Cardiac fibroblast (primary cell): ENCODE measurements at places on chromosomes 7 and 10.

- no peak for DNase-seq
These were observed 550.2 kb downstream of the KCNMA1 start for GRCh38 chr10:77087366-77087765.

GRCh38 chr7:94561841-94562514 lies 52.4 kb downstream of the CASD1 start:
- DNase-seq = peak; percentile 12

GRCh38 chr7:83695128-83695960 lies 46.4 kb upstream of the SEMA3E start:
- no peak for DNase-seq

- DNase-seq = no peak
These were observed 3.2 kb upstream of the PAX2 start for GRCh38 chr10:100742076-100742771.

DNA sequence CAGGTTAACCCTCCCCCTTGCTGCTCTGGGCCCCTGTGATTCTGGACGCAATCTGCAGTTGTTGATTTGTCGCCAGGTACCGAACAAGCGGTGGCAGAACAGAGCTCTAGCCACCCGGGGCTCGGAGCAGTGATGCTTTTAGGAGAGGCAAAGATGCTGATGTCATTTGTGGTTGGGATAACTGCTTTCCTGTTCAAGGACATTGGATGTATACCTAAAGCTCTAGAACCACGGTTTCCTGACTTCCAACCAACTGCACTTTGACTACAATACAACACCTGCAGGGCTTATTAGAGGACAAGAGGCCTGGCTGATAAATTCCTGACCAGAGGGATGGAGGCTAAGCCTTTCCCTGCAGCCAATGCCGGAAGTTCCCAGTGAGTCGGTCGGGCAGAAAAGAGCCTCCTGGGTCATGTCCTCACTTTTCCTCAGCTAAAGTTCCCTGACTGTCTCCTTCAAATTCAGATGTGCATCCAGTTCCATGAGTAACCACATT lies 6.5 kb upstream of the RBM20 start:
- DNase-seq = no peak

DNA sequence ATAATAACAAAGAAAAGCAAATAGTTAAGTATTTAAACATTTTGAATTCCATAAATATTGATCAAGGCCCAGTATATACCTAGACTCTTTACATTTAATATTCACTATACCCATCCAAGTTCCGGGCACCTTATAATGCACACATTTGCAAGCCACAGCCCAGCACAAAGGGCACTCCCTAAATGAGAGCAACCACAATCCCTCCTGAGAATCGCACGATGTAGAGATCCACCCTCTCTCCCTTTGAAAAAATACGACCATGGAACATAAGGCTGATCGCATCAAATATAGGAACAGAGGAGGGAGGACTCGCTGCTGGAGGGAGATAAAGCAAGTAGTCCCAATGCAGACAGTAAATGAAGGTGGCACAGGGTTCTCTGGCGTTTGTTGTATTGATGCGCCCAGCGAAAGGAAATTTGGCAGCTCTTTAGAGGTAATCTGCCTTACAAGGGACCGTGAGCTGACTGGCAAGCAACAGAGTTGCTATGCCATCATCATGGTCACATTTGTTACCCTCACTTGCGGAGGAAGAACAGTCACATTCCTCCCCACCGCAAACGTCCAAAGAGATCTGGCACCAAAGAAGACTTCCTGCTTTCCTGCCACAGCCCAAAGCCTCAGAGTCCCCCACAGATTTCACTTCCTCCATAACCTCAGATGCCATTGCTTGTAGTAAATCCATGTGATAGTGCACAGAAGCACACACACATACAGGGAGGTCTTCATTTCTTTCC lies 16.1 kb upstream of the TAS2R40 start:
- DNase-seq = no peak

DNA sequence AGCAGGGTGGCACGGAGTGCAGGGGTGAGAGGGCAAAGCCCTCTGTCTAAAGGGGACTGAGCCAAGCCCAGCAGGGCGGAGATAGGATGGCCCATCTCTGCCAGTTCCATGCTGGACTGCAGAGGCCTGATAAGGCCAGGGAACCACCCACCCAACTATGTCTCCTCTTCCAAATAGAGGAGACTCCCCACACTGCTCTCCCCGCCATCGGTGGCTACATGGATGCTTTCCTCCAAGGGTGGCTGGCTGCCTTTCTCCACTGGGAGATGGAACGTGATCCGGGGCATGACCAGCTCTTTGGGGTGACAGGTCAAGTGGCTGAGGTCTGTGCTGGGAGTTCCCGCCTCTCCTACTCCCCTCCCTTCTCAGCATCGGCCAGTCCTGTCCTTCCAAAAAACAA lies 58.1 kb upstream of the MXI1 start:
- DNase-seq = no peak

GRCh38 chr7:115346685-115347084 lies 424.8 kb downstream of the MDFIC start:
- no peak for DNase-seq

GRCh38 chr7:130650611-130651120 lies 17.9 kb downstream of the COPG2 start:
- DNase-seq = peak; percentile 52

- DNase-seq = peak; percentile 35
These were observed 40.0 kb downstream of the SYPL1 start for GRCh38 chr7:106071999-106072714.

DNA sequence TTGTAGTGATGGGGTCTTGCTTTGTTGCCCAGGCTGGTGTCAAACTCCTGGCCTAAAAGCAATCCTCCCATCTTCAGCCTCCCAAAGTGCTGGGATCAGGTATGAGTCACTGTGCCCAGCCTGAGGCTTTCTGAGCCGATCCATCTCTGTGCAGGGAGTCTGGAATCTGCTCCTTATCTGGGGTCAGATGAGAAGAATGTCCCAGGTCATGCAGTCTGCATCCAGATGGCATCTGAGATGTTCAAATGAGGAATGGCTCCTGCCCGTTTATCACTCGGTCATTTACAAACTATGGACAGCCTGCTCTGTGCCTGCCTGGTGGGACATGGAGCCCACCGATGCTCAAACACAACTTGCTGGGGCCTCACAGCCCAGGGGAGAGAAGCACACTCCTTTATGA lies 11.1 kb upstream of the SLC18A3 start:
- DNase-seq = no peak

DNA sequence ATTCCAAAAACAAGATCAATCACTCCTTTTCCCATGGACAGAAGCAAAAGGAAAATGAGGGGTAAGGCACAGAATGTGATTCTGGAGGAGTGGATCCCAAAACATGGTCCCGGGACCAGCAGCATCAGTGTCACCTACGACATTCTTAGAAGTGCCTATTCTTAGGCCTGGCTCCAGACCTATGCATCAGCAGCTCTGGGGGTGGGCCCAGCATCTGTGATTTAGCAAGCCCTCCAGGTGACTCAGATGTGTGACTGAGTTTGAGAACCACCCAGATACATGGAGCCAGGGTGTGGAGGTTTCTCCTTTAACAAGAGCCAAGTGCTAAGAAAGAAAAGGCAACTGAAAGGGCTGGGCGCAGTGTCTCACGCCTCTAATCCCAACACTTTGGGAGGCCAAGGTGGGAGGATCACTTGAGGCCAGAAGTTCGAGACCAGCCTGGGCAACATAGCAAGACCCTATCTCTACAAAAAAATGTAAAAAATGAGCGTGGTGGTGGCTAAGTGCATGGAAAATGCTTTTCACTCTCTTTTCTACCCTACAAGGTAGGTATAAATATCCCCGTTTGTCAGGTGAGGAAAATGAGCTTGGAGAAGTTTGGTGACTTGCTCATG lies 17.1 kb upstream of the ARPC1A start:
- DNase-seq = peak; percentile 79

DNA sequence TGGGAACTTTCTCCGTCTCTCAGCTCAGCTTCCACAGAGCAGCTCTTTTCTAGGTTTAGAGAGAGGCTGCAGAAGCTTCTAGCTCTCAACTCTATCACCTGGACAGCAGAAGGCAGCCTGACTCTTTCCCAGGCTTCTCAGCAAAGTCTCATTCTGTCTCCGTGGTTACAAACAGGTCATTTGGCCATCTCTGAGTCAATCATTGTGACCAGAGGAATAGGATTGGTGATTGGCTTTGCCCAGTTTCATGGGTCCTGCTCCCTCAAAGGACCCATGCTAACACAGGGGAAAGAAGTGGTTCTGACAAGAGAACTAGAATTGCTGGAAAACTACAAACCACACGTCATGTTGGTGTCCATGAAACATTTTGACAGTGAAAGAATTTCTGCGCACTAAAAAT lies 43.6 kb downstream of the PRR15 start:
- DNase-seq = no peak

DNA sequence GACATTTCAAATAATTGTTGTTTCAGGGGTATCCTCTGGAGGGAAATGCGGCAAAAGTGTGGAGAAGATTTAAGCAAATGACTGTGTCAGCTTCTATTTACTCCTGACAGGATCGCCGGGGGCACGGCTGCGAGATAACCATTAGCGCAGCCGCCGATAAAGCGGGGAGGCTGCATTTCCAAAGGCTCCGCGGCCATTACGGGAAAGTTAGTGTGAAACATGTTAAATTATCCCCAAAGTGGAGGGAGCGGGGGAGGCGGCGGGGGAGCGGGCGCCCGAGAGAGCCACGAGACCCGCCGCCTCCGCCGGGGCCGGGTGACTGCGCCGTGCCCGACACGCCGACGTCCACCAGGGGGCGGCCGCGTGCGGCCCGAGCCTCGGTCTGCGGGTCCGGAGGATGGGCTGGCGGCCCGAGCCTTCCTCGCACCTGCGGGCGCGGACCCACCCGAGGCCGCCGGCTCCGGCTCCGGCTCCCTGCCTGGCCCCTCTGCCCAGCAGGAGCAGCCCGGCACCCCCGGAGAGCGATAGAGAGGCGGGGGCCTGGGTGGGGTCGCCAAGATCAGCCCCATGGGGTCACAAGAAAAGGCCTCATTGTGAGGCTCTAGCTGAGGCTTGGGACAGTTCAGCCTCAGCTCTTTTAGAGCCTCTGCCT lies 74.4 kb upstream of the PAX2 start:
- DNase-seq = no peak

- no peak for DNase-seq
These were observed 8.5 kb upstream of the UNCX start for GRCh38 chr7:1224086-1224716.

- DNase-seq = no peak
These were observed 110.4 kb downstream of the SFMBT2 start for GRCh38 chr10:7300384-7300971.

GRCh38 chr7:128112018-128112780 lies 81.0 kb upstream of the LRRC4 start:
- no peak for DNase-seq

- DNase-seq = no peak
These were observed 52.5 kb downstream of the FAS start for GRCh38 chr10:89043052-89043451.

DNA sequence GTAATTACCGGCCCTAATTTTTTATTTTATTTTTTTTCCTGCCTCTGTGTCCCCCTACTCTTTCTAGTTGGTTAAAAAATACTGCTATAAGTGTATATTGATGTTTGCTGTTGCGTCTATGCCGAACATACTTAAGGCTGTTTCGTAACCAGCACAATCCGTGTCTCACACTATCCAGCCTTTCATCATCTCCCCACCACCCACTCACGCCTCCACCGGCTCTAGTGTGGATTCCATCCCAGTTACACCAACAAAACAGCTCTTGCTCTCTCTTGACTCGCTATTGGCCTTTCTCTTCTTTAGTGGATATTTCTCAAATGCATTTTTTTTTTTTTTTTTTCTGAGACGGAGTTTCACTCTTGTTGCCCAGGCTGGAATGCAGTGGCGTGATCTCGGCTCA lies 70.1 kb upstream of the CAMK1D start:
- peak; percentile 7 for DNase-seq

- DNase-seq = no peak
These were observed 15.0 kb upstream of the ARMC3 start for GRCh38 chr10:22912763-22913384.

DNA sequence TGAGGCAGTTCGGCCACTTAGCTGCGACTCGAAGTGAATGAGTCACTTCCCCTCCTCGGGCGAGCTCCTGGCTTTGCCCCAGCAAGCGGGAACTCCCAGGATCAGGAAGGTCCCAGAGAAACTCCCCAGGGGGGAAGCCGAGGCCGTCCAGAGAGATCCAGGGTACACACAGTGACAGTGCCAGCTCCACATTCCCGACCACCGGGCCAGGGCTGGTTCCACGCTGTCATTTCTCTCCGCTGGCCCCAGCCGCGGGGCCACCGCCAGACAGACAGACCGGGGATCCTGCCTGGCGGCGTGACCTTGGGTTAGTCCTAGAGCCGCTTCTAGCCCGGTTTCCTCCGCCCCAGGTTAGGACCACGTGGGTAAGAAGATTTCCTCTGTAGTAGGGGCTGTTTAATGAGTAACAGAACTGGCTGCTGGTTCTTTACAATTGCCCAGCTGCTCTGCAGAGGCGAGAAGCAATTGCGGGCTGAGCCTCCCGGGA lies 463 bp upstream of the UPP1 start:
- DNase-seq = peak; percentile 98

DNA sequence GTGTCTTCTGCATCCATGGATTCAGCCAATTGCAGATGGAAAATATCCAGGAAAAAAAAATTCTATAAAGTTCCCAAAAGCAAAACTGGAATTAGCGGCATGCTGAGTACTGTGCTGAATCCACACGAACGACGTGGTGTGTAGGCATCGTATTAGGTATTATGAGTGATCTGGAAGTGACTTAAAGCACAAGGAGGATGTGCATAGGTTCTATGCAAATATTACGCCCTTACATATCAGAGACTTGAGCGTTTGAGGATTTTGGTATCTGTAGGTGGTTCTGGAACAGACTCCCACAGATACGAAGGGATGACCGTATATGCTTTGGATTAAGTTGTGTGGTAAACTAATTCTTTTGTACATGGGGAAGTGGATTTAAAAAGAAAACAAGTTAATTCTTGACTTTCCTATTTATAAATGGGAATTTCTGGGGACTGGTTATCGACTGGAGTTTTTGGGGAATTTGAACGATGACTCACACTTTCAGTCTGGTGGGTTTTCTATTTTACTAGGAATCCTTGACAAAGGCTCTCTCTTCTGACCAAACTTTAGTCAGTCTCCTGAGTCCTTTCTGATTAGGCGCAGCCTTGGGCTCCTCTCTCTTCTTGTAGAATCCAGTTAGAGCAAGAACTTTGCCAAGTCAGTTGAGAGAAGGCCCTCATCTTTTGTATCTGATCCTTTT lies 5.4 kb upstream of the NUB1 start:
- no peak for DNase-seq

DNA sequence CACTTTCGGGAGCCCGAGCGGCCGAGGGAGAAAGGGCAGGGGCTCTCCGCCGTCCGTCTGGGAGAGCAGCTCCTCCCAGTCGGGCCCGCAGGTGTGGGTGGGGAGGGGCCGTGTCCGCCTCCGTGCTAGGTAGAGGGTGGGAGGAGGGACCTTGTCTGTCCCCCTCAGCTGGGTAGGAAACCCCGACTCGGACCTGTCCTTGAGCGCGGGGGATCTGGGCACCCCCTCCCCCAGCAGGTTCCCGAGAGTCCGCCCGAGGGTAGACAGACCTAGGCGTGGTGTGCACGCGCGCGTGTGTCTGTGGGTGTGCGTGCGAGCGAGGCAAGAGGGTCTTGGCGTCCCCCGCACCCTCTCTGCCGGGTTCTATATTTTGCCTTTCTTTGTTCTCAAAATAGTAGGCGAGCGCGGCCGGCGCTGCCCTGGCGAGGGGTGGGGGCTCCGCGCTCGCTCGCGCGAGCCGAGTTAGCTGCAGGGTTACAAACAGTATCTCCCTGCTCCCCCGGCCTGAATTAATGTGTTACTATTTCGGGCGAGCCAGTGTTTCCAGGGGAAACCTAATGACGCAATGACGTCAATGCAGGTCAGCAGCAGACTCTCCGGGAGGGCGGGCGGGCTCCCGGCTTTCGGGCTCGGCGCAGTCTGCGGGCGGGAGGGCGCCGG lies 73.9 kb upstream of the LEP start:
- DNase-seq = peak; percentile 53

- DNase-seq = peak; percentile 64
These were observed 127.1 kb downstream of the KMT2E start for GRCh38 chr7:105141068-105141467.

- DNase-seq = no peak
These were observed 8.5 kb upstream of the PRSS1 start for GRCh38 chr7:142740786-142741185.
